Stimulated activated CD4-positive, alpha-beta T cell treated with anti-CD3 and anti-CD28 coated beads, Interleukin-12 subunit alpha, Interleukin-12 subunit beta, amount 100 ng/mL, for 24 hours (primary cell): ENCODE measurements at places on chromosomes 11 and 22.

DNA sequence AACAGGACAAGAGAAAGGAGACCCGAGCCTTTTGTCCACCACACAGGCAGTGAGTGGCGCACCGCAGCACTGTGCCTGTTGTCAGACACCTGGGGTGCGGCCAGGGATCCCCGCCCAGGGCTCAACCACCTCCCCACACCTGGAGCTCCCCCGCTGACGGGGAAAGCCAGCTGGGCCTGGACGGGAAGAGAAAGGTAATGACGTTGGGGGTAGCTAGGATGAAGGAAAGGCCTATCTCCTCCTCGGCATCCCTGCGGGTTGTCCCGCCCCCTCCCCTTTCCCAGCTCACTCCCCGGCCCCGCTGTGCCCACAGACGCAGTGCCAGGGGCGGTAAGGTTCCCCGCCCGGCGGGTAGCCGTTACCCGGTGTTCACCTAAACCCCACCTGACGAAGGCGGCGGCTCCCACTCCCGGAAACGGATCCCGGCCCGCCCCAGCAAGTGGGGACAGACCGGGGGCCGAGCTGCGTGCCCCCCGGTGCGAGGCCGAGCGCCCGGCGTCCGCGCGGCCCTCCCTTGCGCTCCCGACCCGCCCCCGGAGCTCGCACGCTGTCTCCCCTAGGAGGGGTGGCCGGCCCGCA is 495 bp downstream of the HYOU1 start:
- no peak for DNase-seq

DNA sequence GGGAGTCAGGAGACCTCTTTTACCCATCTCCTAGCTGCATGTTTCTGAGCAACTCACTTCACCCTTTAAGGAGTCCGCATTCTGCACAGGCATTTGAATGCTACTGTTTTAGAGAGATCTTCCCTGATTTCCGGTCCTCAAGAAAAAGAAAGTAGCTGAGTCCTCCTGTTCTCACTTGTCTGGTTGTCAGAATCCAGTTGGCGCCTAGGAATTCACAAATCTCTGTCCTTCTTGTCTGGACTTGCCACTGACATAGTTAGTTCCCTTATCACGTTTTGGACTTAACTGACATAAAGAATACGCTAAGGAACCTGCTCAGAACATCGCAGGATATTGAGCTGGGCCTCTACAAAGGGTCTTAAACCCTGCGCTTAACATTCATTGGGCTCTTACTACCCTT is 61.3 kb upstream of the OR5P2 start:
- no peak for DNase-seq

GRCh38 chr11:93958991-93959390 is 62.2 kb upstream of the HEPHL1 start:
- DNase-seq: no peak

DNA sequence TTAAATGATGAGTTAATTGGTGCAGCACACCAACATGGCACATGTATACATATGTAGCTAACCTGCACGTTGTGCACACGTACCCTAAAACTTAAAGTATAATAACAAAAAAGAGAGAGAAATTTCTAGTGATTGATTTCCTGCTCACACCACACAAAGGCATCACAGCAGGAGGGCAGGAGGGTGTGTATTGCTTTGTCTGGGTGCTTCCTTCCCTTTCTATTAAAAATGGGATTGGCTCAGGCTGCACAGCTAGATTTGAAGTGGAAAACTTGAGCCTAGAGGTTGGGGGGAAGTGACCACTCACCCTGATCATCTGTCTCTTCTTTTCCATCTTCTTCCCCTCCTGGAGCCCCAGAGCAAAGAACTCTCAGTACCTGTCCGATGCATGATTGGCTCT is 944 bp upstream of the SCGB1D2 start:
- DNase-seq: no peak

- no peak for DNase-seq
Observed at GRCh38 chr11:126152586-126152985, 58.9 kb downstream of the RPUSD4 start.

GRCh38 chr22:49077586-49077985 is 750.1 kb downstream of the BRD1 start:
- DNase-seq: no peak

- no peak for DNase-seq
Observed at GRCh38 chr11:2316169-2316962, 14.6 kb downstream of the TSPAN32 start.

GRCh38 chr22:18091478-18091877 is 13.7 kb downstream of the PEX26 start:
- DNase-seq: no peak

GRCh38 chr22:42077486-42078125 is 1.9 kb upstream of the SMDT1 start:
- no peak for DNase-seq

- DNase-seq: no peak
Observed at GRCh38 chr11:28903716-28904115, 795.5 kb downstream of the METTL15 start.

GRCh38 chr11:70694371-70694770 is 296.0 kb downstream of the CTTN start:
- no peak for DNase-seq

DNA sequence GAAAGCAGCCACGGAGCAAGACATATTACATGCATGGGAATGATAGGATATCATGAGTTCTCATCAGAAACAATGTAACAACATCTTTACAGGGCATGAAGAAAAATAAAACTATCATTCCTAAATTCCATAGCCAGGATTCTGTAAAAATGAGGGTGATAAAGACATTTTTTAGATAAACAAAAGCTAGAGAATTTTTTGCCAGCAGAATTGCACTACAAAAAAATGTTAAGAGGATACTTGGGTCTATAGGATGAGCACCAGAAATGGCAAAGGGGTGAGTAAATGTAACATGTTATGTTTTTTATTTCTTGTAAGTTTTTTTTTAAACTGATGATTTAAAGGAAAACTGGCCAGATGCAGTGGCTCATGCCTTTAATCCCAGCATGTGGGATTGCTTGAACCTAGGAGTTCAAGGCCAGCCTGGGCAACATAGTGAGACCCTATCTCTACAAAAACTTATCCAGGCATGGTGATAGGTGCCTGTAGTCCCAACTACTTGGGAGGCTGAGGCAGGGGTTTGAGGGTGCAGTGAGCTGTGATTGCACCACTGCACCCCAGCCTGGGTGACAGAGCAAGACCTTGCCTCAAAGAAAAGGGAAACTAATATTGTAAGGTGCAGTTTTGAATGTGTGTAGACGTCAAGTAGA is 33.2 kb downstream of the TBX1 start:
- no peak for DNase-seq

- DNase-seq: no peak
Observed at GRCh38 chr22:46171940-46172339, 21.6 kb downstream of the PPARA start.
